A549 treated with ZK216348 at 1 μM for 4 hours (cell line): ENCODE measurements at places on chromosomes 7 and 10. TPM values are rescaled to one million over a fixed set of nuclear protein-coding genes. Genes with fewer than 3 reads are reported as not detected.

Gene MSRB2
- 10.4 to 17.3 TPM (median 13.9 TPM) in 5 replicates for total RNA-seq

Gene ZPBP
- not detected in 5 replicates for total RNA-seq

Gene TMEM140
- total RNA-seq: 0.84 to 1.4 TPM (median 0.97 TPM) in 5 replicates

Gene AKR1C1
- total RNA-seq: 498 to 596 TPM (median 584 TPM) in 5 replicates

Gene ABCB1
- total RNA-seq: 0.09 TPM in 1 of 5 replicates, not detected in the others

Gene NDUFA5
- total RNA-seq: 27.4 to 94.6 TPM (median 31.4 TPM) in 5 replicates

Gene CHN2
- 0.32 TPM in 1 of 5 replicates, not detected in the others for total RNA-seq
